K562 (cell line): ENCODE measurements at places on chromosomes 12 and 14. TPM values are rescaled to one million over a fixed set of nuclear protein-coding genes. Genes with fewer than 3 reads are reported as not detected.

- peaks cover 15% of the 10 kb centered on the region for H3K4me1 ChIP-seq
- no peaks in the 10 kb centered on the region for H3K27me3 ChIP-seq
- no peak overlapping the region for H3K4me3 ChIP-seq
- H3K27ac ChIP-seq: peak overlapping the region; percentile 15; the same call in 2 of the 3 replicates
- peak; percentile 32 for DNase-seq
These were observed 7.4 kb upstream of the TUBA1B start for GRCh38 chr12:49138587-49138986.

- H3K27ac ChIP-seq: no peak overlapping the region
- H3K4me1 ChIP-seq: no peaks in the 10 kb centered on the region; the same call in 2 of the 3 replicates
- no peaks in the 10 kb centered on the region for H3K27me3 ChIP-seq
- H3K4me3 ChIP-seq: no peak overlapping the region
These were observed 107.5 kb downstream of the PHLDA1 start for GRCh38 chr12:75923964-75924666.

GRCh38 chr12:111174251-111174960, 194.5 kb downstream of the PHETA1 start:
- H3K4me1 ChIP-seq: no peaks in the 10 kb centered on the region
- H3K27me3 ChIP-seq: peaks cover 52% of the 10 kb centered on the region
- peak; percentile 29 for DNase-seq
- no peaks in the 10 kb centered on the region for H3K36me3 ChIP-seq
- no peak overlapping the region for H3K27ac ChIP-seq

The PRB2 gene
- not detected in 2 replicates for total RNA-seq

The C12orf50 gene
- total RNA-seq: not detected in 2 replicates

The KRT71 gene
- not detected in 2 replicates for total RNA-seq

The PZP gene
- not detected in 2 replicates for total RNA-seq
